ENCODE measurements at places on chromosomes 11 and 22.

DNA sequence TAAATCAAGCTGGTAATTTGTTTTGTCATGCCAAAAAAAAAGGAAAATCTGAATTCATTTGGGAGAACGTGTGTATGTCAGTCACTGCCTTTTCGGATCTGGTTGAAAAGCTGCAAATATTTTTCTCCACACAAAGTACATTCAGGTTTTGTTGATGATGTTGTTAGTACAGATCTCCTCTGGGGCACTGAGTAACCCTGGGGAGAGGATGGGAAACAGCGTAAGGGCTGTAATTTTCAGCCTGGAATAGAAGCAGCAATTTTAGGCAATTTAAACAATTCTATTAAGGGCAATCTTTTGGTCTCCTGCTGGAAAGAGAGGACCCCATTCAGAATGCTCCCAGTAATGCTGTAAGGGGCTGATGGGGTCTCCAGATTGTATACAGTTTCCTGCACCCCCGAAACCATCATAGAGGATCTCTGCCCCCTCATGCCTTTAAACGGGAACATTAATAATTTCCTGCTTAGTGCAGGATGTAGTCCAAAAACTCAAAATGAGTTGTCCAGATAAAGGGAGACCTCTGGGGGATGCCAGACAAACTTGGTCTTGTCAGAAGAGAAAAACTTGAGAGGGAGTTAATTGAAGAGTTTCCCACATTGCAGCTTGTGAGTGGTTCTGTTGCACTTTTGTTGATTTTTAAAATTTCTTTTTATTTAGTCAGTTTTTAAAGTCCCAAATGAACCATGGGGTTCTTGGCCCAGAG is 132.3 kb downstream of the COMMD9 start:
- DNase-seq: no peak

GRCh38 chr11:21403069-21403468 is 733.7 kb downstream of the NELL1 start:
- DNase-seq: no peak

GRCh38 chr11:58292017-58292416 is 24.0 kb upstream of the OR10W1 start:
- DNase-seq: no peak

- no peak for DNase-seq
Observed at GRCh38 chr11:22405377-22405776, 67.2 kb downstream of the SLC17A6 start.

- DNase-seq: no peak
Observed at GRCh38 chr22:21624120-21624879, 5.5 kb downstream of the YDJC start.

DNA sequence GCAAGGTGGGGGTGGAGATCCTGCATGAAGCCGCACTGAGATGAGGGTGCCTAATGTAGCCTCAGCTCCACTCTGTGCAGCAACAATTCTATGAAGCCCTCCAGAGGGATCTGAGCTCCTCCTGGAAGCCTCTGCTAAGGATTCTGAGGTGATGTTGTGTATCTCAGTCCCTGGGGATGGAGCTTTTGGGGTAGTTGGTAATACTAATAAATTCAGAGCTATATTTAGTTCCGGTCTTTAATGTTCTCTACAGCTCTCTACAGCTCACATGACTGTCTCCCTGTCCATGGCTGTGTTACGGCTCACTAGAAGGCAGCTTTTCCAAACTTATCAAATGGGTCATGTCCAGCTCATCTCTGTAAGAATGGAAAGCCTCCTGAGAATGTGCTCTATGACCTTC is 93.4 kb downstream of the ISX start:
- no peak for DNase-seq

DNA sequence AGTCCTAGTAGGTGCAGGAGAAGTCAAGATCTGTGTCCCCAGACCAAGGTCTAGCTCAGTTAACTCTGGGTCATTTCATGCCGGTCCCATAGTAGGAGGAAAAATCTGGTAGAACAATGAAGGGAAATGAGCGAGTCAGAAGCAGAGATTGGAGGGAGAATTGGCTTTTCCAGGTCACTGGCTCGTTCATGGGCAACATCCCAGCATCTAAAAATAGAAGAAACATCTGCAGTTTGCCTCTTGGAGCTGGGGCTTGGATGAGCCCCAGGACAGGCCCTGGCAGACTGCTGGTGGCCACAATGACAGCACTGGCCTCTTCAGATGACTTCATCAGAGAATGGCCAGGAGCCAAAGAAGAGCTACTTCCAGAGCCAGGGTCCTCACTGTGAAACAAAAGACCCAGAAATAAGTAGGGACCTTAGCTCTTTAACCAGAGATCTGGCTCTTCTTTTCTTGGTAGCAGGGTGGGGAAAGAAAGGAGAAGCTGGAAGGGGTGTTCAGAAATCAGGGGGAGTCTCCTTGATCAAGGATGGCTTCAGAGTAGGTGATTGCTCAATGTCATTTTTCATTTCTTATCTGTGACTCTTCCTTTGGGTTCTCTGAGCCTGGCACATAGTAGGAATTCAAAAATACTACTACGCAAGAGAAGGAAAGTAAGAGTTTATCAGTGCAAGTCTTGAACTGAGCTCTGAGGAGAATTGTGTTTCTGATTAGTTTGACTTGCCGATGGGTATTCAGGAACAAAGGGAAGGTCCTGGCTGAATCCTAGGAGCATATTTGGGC is 102.6 kb downstream of the TMPRSS5 start:
- DNase-seq: peak; percentile 67

GRCh38 chr11:68528630-68529029 is 68.1 kb downstream of the PPP6R3 start:
- DNase-seq: peak; percentile 28

GRCh38 chr11:122365610-122366360 is 249.8 kb upstream of the BLID start:
- DNase-seq: no peak

DNA sequence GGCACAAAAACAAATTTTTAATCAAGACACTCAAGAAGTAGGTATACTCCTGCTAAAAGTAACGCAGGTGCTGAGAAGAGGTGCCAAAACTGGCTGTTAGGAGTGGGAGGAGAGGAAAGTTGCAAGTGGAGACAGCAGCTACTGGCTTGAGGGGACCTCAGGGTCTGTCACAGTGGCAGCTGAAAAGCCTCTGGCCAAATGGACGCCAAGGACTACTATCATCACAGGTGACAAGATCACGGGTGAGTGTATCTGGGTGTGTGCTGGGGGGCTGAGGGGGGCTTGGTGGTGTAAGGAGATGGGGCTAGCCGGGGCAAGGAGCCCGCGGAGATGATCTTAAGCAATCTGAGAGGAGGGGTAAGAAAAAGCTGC is 687 bp downstream of the ZNF202 start:
- no peak for DNase-seq

GRCh38 chr11:86889001-86889341 is 66.2 kb downstream of the FZD4 start:
- DNase-seq: no peak

DNA sequence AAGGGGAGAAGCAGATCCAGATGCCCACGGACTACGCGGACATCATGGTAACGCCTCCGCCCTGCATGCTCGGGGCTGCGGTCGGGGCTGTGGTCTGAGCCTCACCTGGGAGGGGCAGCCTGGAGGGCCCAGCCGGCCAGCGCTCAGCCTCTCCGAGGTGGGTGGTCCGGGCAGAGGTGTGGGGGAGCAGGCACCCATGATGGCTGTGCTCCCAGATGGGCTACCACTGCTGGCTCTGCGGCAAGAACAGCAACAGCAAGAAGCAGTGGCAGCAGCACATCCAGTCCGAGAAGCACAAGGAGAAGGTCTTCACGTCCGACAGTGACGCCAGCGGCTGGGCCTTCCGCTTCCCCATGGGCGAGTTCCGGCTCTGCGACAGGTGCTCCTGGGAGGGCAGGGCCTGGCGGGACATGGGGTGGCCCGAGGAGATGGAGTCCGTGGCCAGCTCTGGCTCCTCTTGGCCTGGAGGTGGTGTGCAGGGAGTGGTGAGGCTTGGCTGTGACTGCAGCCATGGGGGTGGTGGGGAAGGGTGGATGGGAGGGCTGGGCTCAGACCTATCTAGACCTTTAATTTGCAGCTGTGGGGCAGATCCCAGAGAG is 25.2 kb upstream of the TEF start:
- DNase-seq: no peak

DNA sequence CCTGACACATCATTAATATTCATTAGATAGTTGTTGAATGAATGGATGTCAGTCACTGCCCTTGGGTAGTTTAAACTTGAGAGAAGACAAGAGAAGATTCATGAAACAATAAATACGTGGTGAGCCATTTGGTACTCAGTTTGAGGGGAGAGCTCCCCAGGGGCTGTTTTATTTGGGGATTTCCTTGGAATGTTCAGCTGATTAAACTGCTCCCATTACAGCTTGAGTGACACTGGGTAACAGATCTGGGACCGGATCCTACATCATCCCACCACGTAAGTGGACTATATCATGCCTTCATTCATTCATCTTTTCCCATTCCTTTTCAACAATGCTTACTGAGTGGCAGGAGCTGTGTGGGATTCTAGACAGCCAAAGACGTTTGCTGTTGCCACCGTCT is 162.0 kb downstream of the FAT3 start:
- no peak for DNase-seq

- DNase-seq: peak; percentile 43
Observed at GRCh38 chr11:118437208-118438125, 1.2 kb downstream of the KMT2A start.

- DNase-seq: no peak
Observed at GRCh38 chr11:124535552-124536232, 7.8 kb downstream of the OR8B12 start.

DNA sequence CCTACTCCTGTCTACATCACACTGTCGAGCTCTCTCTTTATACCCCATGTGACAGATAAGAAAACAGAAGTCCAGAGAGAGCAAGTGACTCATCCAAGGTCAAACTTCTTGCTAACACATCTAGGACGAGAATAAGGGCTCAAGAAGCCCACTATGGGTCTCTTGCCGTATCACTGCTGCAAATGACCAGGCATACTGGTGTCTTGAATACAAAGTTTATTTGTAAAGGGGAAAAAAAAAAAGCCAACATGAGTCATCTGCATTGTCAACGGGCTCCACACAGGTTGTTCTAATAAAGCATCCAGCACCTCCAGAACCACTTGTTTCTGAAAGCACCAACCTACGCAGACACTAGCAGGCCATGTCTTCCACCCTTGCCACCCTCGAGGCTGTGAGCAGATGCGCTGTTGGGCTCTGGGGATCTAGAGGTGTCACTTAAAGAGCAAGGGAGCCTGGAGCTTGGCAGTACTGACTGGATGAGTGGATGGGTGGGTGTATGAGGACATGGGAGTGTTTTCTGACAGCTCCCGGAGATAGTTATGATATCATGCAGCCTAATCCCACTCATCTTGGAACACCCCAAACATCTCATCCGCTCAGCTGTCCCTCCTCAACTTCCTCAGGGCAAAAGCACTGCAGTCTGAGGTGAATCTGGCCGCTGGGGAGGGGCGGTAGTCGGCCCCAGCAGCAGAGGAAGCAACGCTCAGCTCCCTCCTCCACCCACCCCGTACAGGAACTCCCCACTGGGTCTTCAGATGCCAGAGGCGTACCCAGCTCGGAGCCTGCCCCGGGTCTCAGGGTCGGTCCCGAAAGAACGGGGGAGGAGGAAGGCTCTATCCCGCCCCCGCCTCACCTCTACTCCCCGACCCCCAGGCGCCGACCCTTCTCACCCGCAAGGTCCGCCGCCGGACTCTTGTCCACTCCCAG is 1.0 kb downstream of the SMCO4 start:
- DNase-seq: peak; percentile 54

GRCh38 chr22:27857443-27857842 is 55.9 kb upstream of the MN1 start:
- DNase-seq: no peak

- no peak for DNase-seq
Observed at GRCh38 chr11:122723576-122723975, 68.1 kb downstream of the UBASH3B start.

DNA sequence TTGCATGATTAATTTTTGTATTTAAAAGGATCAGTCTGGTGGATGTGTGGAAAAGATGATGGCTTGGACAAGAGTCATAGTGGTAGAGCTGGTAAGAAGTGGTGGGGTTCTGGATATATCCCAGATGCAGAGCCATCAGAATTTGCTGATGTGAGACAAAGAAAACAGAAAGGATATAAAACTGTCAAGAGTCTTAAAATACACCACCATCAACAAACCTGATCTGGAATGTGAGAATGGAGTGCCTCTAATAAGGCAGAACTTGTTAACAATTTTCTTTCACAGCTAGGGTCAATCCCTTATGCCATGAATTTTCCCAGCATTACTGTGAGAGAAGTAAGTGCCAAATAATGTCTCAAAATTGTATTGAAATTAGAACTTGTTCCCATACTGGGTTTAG is 215.4 kb downstream of the METTL15 start:
- no peak for DNase-seq

- no peak for DNase-seq
Observed at GRCh38 chr11:122883646-122883979, 1.1 kb downstream of the JHY start.

GRCh38 chr11:487571-488021 is 19.4 kb downstream of the RNH1 start:
- no peak for DNase-seq

DNA sequence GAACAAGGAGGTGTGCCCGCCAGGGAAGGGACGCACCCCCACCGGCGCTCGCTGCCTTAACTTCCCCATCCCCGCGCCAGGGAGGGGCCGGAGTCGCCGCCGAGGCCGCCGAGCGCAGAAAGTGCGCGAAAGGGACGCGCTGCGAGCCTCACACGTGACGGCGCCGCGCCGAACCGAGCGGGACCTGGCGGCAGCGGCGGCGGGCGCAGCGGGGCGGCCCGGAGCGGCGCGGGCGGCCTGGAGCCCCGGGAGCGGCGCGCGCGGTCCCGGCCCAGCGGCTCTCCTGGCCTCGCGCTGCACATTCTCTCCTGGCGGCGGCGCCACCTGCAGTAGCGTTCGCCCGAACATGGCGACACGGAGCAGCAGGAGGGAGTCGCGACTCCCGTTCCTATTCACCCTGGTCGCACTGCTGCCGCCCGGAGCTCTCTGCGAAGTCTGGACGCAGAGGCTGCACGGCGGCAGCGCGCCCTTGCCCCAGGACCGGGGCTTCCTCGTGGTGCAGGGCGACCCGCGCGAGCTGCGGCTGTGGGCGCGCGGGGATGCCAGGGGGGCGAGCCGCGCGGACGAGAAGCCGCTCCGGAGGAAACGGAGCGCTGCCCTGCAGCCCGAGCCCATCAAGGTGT is at the start of gene SORL1:
SORL1 (plus strand) TSS at position 329 of the 623 bp plus-strand sequence; CDS start at position 347, 18 bp downstream.
- peak; percentile 68 for DNase-seq

Data from NCI-H2029 (cell line).